ENCODE measurements at places on chromosomes 7 and 10. TPM values are rescaled to one million over a fixed set of nuclear protein-coding genes. Genes with fewer than 3 reads are reported as not detected.

TAS2R5 gene
- total RNA-seq: 0.98 TPM

PLEKHS1 gene
- not detected for total RNA-seq

CFAP46 gene
- 13.3 TPM for total RNA-seq

DNA sequence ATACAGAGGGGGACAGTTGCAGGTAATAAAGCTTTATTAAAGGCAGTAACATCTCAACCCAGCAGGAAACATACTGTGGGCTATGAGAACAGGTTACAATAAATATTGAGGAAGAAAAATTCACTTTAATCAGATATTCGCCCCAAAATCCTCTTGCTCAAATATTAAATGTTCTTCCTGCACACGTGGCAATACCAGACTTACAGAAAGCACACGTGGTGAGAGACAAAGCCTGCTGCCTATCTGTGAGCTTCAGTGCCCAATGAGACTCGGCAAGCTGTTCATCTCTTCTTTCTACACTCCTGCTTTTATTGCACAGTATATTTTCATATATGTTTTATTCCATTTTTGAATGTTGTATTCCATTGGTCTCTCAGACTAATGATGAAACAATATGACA, 113.2 kb downstream of the OR13A1 start:
- H3K27ac ChIP-seq: no peak overlapping the region
- H3K36me3 ChIP-seq: no peaks in the 10 kb centered on the region
- H3K27me3 ChIP-seq: no peaks in the 10 kb centered on the region
- no peak for DNase-seq
- no peaks in the 10 kb centered on the region for H3K4me1 ChIP-seq
- no peak overlapping the region for H3K4me3 ChIP-seq

DNA sequence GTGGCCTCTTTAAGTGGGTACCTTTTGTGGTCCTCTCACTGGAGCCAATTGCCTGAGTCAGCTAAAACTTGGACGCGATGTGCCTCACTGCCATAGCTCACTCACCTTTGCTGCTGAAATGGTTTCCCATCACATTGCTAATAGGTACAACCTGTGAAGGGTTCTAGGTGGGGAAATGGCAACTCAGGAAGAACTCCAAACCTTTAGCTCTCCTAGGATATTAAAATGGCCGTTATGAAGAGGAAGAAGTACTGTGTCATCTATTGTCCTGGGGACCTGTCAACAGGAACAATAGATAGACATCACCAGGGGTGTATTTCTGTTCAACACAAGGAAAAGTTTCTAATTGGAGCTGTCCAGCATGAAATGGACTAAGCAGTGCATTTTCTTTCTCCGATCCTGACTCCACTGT, 1.2 kb upstream of the ZNF655 start:
- peak overlapping the region; percentile 96 for H3K27ac ChIP-seq
- peaks cover 28% of the 10 kb centered on the region for H3K4me1 ChIP-seq
- peaks cover 31% of the 10 kb centered on the region for H3K36me3 ChIP-seq
- H3K27me3 ChIP-seq: no peaks in the 10 kb centered on the region
- H3K4me3 ChIP-seq: peak overlapping the region; percentile 94
- DNase-seq: no peak

- H3K4me3 ChIP-seq: no peak overlapping the region
- no peak for DNase-seq
- H3K27me3 ChIP-seq: no peaks in the 10 kb centered on the region
- H3K4me1 ChIP-seq: peaks cover 24% of the 10 kb centered on the region
- no peaks in the 10 kb centered on the region for H3K36me3 ChIP-seq
- no peak overlapping the region for H3K27ac ChIP-seq
Measured at GRCh38 chr7:159010411-159010810, 134.3 kb downstream of the VIPR2 start.

DNA sequence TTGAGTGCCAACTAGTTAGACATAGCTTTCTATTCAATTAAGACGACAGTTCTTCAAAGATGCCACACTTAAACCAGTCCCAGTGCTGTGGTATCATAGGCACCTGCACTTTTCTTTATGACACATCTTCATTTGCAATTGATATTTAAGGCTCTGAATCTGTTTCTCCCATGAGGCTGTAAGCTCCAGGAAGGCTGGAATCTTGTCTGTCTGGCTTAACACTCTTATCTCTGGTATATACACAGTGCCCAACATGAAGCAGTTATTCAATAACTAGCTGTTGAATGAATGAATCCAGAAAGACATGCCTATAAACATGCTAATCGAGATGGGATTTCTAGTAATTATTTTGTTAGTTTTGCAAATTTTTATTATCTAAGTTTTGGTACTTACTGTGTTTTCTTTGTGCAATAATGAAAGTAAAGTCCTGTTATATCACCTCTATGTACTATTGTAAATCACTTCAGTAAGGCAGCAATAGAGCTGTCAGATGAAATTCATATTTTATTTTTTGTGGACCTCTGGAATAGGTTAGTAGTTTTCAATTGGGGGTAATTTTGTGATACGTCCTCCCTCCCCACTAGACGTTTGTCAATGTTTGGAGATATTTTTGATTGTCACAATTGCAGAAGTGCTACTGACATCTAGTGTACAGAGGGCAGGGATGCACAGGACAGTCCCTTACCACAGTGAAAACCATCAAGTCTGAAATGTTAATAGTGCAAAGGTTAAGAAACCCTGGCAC, 51.3 kb upstream of the STEAP4 start:
- H3K4me3 ChIP-seq: no peak overlapping the region
- no peaks in the 10 kb centered on the region for H3K4me1 ChIP-seq
- H3K36me3 ChIP-seq: no peaks in the 10 kb centered on the region
- no peak for DNase-seq
- no peak overlapping the region for H3K27ac ChIP-seq
- no peaks in the 10 kb centered on the region for H3K27me3 ChIP-seq

DNA sequence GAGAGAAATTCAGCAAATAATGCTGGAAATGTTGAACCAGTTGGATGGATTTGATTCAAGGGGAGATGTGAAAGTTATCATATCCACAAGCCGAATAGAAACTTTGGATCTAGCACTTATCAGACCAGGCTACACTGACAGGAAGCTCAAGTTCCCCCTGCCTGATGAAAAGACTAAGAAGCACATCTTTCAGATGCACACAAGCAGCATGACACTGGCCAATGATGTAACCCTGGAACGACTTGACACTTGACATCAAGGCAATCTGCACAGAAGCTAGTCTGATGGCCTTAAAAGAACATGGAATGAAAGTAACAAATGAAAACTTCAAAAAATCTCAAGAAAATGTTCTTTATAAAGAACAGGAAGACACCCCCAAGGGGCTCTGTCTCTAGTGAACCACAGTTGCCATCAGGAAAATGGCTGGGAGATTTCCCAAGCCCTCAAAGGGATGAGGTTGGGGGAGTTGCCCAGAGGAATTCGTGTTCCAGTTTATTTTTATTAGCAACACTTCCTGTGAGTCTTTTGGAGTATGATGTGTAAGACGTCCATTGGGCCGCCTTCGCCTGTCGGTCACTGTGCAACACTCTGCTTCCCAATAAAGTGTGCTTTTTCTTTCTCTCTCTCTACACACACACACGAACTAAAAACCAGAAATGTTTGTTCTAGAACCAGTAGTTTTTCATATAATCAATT, 200.0 kb downstream of the HIBADH start:
- H3K4me1 ChIP-seq: no peaks in the 10 kb centered on the region
- H3K36me3 ChIP-seq: no peaks in the 10 kb centered on the region
- DNase-seq: peak; percentile 21
- peak overlapping the region; percentile 46 for H3K27ac ChIP-seq
- H3K27me3 ChIP-seq: peaks cover 4% of the 10 kb centered on the region

All from gastrocnemius medialis (tissue), 4 donors.